ENCODE measurements at places on chromosomes 7 and 10.

GRCh38 chr10:52663161-52663560 lies 109.4 kb downstream of the MBL2 start:
- no peak for DNase-seq

DNA sequence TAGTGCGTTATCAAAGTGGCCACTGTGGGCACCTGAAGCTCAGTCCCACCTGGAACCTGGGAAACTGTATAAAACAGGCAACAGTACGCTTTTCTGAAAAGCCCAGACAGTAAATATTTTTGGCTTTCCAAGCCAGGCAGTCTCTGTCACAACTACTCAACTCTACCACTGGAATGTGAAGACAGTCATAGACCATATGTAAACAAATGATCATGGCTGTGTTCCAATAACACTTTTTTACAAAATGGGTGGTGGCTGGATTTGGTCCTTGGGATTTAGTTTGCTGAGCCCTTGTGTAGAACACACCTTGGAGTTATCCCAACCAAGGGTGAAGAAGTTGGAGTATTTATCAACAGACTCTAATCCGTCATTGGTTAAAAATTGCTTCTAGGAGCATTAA lies 259.9 kb downstream of the SKIDA1 start:
- DNase-seq, result no peak

DNA sequence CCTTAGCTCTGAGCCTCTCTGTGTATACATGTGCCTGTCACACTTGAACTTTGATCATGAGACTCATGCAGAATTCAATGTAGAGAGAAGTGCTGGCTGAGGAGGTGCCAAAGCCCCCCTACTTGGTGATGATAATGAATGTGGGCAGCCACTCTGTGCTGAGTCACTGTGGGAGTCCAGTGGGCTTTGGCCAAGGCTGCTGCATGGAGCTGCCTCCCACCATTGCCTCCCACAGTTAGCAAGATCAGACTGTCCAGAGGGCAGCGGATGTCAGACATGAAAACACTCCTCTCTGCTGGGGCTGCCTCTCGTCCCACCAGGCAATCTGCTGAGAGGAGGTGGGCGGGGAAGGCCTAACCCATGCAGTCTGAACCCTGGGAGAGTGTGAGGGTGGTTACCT lies 180.3 kb downstream of the SH2D4B start:
- no peak for DNase-seq

- DNase-seq, result no peak
Measured at GRCh38 chr7:130947792-130948580, 214.0 kb upstream of the KLF14 start.

DNA sequence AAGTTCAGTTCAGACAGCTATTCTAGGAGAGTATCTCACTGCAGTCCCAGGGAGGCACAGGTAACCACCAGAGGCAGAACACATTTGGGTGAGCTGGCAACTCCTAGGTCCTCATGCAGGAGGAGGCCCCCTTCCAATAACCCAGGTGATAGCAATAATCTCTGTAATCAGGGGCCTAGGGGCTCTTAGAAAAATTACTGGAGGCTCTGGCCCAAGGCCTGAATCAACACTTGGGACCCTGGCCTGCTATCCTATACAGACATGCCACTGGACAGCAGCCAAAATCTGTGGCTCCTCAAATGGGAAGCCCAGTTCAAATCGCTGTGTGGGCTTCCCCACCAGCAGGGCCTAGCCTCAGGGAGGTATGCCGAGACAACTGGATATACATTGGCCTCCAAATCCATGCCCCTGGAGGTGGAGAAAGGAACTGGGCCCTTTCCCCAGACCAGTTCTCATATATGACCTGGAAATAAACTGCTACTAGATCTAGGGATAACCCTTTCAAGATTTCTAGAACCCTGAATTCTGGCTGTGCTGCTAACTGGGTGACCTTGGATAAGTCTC lies 1.6 kb downstream of the AVPI1 start:
- no peak for DNase-seq

DNA sequence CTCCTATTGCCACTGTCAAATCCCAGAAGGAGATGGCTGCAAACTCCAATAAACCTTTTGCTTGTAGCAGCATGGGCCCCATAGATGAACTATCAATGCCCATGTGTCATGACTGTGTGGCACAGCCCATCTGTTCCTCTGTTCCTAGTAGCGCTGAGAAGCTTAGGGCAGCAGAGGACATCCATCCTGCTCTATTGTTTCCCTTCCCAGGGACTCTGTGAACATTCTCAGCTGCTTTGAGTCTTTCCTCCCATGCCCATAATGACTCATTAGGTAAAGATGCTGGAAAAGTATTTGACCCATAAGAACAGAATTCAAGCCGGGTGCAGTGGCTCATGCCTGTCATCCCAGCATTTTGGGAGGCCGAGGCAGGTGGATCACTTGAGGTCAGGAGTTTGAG lies 28.3 kb downstream of the STMP1 start:
- DNase-seq, result no peak

- DNase-seq, result no peak
Measured at GRCh38 chr7:19397911-19398310, 252.7 kb upstream of the FERD3L start.

DNA sequence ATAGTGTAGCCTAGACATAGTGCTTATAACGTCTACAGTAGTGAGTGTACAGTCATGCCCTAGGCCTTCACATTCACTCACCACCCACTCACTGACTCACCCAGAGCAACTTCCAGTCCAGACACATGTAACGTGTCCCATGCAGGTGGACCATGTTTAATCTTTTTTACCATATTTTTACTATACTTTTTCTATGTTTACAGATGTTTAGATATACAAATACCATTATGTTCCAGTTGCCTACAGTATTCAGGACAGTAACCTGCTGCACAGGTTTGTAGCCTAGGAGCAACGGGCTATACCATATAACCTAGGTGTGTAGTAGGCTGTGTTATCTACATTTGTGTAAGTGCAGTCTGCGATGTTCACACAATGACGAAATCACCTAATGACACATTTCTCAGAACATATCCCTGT lies 11.0 kb downstream of the MPP7 start:
- no peak for DNase-seq

GRCh38 chr10:72449941-72450441 lies 95.3 kb upstream of the DNAJB12 start:
- no peak for DNase-seq

DNA sequence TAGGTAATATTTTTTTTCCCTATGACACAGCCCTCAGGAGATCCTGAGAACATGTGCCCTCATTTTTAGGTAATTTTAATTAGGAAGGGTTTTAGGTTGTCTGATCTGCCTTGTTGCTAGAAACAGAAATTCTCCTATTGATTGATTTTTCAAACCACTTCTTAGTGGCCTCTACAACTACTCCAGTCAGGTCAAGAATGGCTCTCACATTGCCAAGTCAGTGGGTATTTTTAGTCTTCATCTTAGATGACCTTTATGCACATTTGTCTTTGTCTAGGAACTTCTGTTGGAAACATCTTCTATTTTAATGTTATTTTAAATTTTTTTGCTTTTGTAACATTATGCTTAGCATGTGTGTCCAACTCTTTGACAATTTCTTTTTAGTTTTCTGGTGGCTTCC lies 162.3 kb downstream of the MLLT10 start:
- DNase-seq, result no peak

DNA sequence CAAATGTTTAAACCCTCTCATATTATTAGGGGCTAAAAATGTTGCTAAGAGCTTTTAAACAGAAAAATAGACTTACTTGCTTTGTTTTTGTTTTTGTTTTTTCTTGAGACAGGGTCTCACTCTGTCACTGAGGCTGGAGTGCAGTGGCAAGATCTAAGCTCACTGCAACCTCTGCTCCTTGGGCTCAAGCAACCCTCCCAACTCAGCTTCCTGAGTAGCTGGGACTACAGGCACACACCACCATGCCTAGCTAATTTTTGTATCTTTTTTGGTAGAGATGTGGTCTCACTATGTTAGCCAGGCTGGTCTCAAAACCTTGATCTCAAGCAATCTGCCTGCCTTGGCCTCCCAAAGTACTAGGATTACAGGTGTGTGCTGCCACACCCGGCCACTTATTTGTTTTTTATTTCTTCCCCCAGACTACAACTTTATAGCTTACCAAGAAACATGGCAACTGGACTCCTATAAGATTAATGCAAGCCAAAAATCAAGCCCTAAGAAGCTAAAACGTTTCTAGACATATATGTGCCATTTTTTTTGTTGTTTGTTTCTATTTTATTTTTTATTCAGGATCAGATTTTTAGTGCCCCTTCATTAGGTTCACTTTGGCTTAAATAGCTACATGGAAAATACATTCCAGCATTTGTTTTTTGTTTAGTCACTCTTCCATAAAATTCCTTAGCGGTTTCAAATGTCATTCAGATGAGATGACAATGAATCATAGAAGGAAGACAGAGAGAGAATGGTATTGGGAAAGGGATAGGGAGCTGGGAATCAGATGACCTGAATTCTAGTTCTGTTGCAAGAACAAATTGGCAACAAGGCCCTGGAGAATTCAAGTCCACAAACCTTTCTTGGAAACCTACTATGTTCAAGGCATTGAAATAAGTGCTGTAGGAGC lies 163.4 kb upstream of the MKLN1 start:
- DNase-seq, result no peak

DNA sequence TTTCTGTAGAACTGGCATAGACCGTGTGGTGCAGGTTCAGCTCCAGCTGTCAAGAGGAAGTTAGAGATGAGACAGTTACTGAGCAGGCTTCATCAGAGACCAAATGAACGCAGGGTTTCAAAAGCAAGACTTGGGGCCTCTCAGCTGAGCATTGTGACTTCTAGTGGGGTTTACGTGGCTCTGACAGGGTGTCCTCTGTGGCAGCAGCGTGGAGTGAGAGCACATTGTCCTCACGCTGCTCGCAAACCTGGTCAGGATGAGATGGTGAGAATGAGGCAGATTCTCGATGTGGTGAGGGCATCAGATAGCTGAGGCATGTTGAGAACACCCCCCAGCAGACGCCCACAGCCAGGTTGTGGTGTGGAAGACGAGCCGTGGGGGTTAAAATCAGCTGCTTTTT lies 126.0 kb downstream of the DNAJB6 start:
- DNase-seq, result no peak

DNA sequence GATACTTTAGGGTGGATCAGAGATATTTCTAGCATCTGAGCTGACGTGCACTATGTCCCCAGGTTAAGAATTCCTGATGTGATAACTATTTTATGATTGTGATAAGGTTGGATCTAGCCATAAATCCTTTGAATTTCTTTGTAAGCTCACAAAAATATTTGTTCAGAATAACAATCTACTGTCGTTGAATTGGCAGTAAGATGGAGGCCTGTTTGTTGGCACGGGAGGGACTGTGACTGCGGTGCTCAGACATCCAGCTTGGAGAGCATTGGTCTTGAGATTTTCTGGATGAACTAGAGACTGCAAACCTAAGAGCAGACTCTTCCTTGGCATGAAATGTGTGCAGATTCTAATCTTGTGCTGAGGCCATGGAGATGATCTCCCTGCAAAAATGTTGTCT lies 131.1 kb downstream of the LRRC4 start:
- no peak for DNase-seq

Data from neuronal stem cell (in vitro differentiated cells).